ENCODE measurements at places on chromosomes 1 and 21. TPM values are rescaled to one million over a fixed set of nuclear protein-coding genes. Genes with fewer than 3 reads are reported as not detected.

DNA sequence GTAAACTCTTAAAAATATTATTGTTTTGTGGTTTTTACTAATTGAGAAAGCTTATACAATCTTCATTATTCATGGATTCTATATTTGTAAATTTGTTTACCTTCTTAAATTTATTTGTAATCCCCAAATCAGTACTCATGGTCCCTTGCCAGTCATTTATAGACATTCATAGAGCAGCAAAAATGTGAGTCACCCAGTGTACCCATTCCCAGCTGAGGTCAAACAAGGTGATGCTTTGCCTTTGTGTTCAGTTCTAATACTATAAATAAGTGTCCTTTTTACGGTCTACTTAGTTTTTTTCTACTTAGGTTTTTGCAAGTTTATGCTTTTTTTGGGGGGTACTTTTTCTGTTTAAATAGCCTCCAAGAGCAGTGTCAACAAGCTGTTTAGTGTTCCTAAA lies 36.1 kb downstream of the SORT1 start:
- no peak overlapping the region for H3K27ac ChIP-seq
- peaks cover 2% of the 10 kb centered on the region for H3K4me1 ChIP-seq
- no peaks in the 10 kb centered on the region for H3K27me3 ChIP-seq
- H3K36me3 ChIP-seq: no peaks in the 10 kb centered on the region
- no peak for DNase-seq
- no peak overlapping the region for H3K4me3 ChIP-seq

GRCh38 chr1:3614755-3615742 lies 3.7 kb upstream of the MEGF6 start:
- H3K36me3 ChIP-seq: no peaks in the 10 kb centered on the region
- H3K4me3 ChIP-seq: no peak overlapping the region
- no peak for DNase-seq
- no peak overlapping the region for H3K27ac ChIP-seq
- no peaks in the 10 kb centered on the region for H3K27me3 ChIP-seq
- H3K4me1 ChIP-seq: peaks cover 7% of the 10 kb centered on the region

- no peak for DNase-seq
- no peaks in the 10 kb centered on the region for H3K27me3 ChIP-seq
- no peak overlapping the region for H3K27ac ChIP-seq
- no peak overlapping the region for H3K4me3 ChIP-seq
- H3K36me3 ChIP-seq: no peaks in the 10 kb centered on the region
Measured at GRCh38 chr1:159014851-159015250, 5.1 kb downstream of the IFI16 start.

DNA sequence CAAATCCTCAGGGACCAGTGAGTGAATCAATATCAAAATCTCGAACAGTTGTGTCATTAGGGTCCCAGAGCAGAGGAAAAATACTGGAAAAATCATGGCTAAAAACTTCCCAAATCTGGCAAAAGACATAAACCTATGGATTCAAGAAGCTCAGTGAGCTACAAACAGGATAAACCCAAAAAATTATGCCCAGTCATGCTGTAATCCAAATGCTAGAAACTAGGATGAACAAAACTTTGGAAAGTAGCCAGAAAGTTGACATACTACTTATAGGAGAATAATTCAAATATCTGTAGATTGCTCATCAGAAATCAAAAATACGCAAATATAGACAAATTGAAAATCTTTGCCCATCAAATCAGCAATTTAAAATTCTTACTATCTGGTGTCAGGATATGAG lies 34.6 kb upstream of the ATP1A1 start:
- H3K4me1 ChIP-seq: no peaks in the 10 kb centered on the region
- H3K36me3 ChIP-seq: no peaks in the 10 kb centered on the region
- H3K4me3 ChIP-seq: no peak overlapping the region
- no peak overlapping the region for H3K27ac ChIP-seq
- H3K27me3 ChIP-seq: no peaks in the 10 kb centered on the region

DNA sequence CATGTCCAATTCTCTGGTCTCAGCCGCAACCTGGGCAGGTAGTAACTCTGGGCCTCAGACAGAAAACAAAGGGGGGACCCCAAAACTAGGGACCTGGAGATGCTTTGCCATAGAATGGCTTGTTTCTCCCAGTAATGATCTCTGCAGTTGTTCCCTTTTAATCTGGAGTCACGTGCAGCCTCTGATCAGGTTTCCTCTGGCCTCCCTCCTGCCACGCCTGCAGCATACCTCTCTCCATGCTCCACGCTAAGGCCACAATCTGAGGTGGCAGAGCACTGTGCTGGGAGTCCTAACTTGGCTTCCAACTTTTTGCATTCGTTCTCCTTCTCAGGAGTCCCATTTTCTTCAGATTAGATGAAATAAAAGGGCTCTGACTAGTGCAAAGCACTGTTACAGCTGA lies 1.9 kb downstream of the PABPC4 start:
- H3K27me3 ChIP-seq: no peaks in the 10 kb centered on the region
- H3K4me1 ChIP-seq: peaks cover 8% of the 10 kb centered on the region
- no peak overlapping the region for H3K27ac ChIP-seq
- peak overlapping the region; percentile 92 for H3K4me3 ChIP-seq
- H3K36me3 ChIP-seq: peaks cover 2% of the 10 kb centered on the region

- no peaks in the 10 kb centered on the region for H3K36me3 ChIP-seq
- H3K27me3 ChIP-seq: no peaks in the 10 kb centered on the region
- no peak for DNase-seq
- H3K4me3 ChIP-seq: no peak overlapping the region
- H3K27ac ChIP-seq: no peak overlapping the region
Measured at GRCh38 chr1:234205966-234206365, 167.3 kb upstream of the COA6 start.

DNA sequence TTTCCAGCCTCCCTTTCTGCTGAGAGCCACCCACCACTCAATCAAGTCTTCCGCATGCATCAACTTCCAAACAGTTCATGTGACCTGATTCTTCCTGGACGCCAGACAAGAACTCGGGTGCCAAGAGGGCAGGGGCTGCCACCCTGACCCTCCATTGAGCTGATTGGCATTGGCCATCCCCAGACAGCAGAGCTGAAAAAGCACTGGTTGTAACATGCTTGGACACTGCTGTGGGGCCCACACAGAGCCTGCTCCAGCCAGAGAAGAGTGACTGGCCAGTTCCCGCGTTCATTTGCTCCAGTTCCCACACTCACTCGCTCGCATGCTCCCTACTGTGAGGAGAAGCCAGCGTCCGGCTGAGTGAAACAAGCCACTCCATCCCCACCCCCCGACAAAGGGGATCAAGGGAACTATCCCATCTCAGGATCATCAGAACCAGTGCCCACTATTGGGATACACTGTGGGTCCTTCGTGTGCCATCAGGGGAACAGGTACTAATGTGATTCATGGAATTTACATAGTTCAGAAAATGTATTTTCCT lies 420.3 kb downstream of the NPHP4 start:
- no peak for DNase-seq
- no peak overlapping the region for H3K27ac ChIP-seq
- no peaks in the 10 kb centered on the region for H3K36me3 ChIP-seq
- H3K27me3 ChIP-seq: no peaks in the 10 kb centered on the region
- no peaks in the 10 kb centered on the region for H3K4me1 ChIP-seq

DNA sequence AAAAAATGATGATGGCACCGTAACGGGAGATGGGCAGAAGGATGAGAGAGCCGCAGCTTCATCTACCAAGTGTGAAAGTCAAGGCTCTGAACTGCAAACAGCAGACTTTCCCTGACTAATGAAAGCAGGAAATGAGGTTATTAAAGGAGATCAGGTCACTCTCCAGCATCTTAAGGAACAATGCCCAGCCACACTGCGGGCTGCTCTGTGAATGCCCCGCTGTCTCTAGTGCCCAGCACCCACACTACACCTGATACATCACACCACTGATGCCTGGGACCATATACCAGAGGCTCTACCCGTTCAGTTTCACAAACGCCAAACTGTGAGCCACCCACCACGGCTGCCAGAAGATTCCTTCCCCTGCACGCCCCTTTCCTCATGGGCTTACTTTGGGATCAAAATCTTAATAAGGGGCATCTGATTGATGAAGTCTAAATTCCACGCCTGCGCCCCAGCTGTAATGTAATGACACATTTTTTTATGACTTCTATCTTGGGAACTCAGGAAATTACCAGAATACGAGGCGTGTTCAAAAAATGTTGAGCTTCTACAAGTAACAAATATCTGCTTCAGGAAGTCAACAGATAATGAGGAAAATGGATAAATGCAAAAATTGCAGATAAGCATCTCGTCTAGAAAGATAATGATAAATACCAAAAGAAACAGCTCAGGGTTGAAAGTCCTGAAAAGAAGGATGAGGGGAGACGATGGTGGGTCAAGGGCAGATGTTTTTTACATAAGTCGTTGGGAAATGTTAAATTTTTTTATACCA lies 72.0 kb downstream of the MIS18A start:
- no peaks in the 10 kb centered on the region for H3K36me3 ChIP-seq
- H3K4me1 ChIP-seq: no peaks in the 10 kb centered on the region
- DNase-seq: no peak

DNA sequence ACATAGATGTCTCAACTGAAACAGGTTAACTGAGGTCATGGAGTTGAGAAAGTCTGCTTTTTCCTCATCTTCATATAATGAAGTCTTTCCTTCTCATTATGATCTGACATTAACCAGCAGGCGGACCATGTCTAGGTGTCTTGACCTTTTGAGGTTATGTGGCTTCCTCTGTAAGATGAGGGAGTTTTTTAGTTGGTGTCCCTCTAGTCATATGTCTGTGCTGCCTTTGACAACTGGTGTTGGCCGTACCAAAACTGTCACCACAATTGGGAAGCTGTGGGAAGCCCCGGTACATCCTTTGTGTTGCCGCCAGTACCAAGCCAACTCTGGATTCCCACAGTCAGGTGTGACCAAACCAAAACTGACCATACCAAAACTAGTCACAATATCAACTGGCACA lies 105.1 kb downstream of the PBX1 start:
- no peak overlapping the region for H3K27ac ChIP-seq
- no peak overlapping the region for H3K4me3 ChIP-seq
- H3K27me3 ChIP-seq: no peaks in the 10 kb centered on the region
- H3K36me3 ChIP-seq: no peaks in the 10 kb centered on the region

- H3K4me1 ChIP-seq: peaks cover 2% of the 10 kb centered on the region
- H3K4me3 ChIP-seq: no peak overlapping the region
- no peak overlapping the region for H3K27ac ChIP-seq
- no peaks in the 10 kb centered on the region for H3K36me3 ChIP-seq
Measured at GRCh38 chr1:174448974-174449373, 1.2 kb downstream of the GPR52 start.

- H3K27me3 ChIP-seq: no peaks in the 10 kb centered on the region
- no peak overlapping the region for H3K27ac ChIP-seq
- DNase-seq: peak; percentile 18
- no peaks in the 10 kb centered on the region for H3K36me3 ChIP-seq
- no peaks in the 10 kb centered on the region for H3K4me1 ChIP-seq
Measured at GRCh38 chr1:70071601-70072000, 133.8 kb downstream of the LRRC40 start.

- no peaks in the 10 kb centered on the region for H3K4me1 ChIP-seq
- DNase-seq: no peak
- H3K27ac ChIP-seq: no peak overlapping the region
- H3K27me3 ChIP-seq: no peaks in the 10 kb centered on the region
Measured at GRCh38 chr1:44050261-44050660, 19.0 kb upstream of the SLC6A9 start.

DNA sequence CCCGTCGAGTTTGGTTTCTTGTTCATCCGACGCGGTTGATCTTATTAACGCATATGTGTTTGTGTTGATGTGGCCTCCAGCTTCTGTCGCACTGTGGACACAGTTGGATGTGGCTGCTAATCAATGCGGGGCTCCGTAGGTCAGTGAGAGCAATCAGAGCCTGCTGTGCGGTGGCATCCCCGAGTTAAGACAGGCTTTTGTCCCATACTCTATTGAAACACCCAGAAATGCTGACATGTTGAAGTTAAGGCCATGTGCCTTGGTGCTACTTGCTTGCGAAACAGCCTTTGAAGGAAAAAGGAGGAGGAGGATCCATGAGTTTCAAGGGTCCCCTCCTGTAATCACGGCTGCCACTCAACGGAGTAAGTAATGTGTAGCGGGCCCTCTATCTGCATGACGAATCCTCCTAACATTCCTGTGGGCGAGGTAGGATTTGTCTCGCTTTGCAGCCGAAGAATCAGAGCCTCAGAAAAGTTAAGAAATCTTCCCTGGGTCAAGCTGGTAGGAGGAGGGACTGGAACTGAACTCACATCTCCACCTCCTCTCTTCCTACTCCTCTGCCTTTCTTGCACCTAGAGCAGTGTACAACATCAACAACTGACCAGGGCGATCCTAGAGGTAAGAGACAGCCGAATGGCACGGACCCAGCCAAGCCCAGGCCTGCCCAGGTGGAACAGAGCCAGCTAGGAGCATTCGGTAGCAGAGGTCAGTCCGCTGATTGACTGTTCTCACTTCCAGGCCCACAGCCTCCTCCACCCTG lies 19.5 kb downstream of the PDE9A start:
- H3K27ac ChIP-seq: no peak overlapping the region
- H3K4me3 ChIP-seq: no peak overlapping the region
- peaks cover 5% of the 10 kb centered on the region for H3K4me1 ChIP-seq
- no peak for DNase-seq

GRCh38 chr1:158013840-158014730 lies 20.6 kb downstream of the KIRREL1 start:
- H3K4me3 ChIP-seq: no peak overlapping the region
- peaks cover 43% of the 10 kb centered on the region for H3K4me1 ChIP-seq
- H3K27ac ChIP-seq: no peak overlapping the region
- H3K36me3 ChIP-seq: no peaks in the 10 kb centered on the region

DNA sequence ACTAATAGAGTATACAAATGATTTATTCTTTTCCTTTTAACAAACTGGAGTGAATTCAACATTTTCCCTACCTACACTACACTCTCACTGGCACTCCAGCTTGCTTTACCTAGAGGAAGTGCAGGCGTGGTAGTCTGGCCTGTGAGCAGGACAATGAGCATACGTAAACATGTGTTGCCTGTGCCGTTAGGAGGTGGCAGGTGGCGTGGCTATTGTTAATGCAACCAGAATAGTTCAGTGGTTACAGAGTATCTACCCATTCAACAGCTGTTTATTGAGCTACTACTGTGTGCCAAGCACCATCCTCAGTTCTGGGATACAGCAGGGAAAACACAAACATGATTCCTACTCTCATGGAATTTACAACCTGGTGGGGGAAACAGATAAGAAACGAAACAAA lies 299.7 kb upstream of the KAZN start:
- H3K4me1 ChIP-seq: no peaks in the 10 kb centered on the region
- H3K4me3 ChIP-seq: no peak overlapping the region
- no peak for DNase-seq
- H3K36me3 ChIP-seq: no peaks in the 10 kb centered on the region
- no peaks in the 10 kb centered on the region for H3K27me3 ChIP-seq

The P3H1 gene
- 47.0 TPM for total RNA-seq

The XCL1 gene
- total RNA-seq: not detected

The CASQ1 gene
- total RNA-seq: 0.61 TPM

The RIIAD1 gene
- total RNA-seq: 0.51 TPM

The CCDC27 gene
- total RNA-seq: not detected

The APCS gene
- 0.69 TPM for total RNA-seq

The MRTO4 gene
- total RNA-seq: 20.3 TPM

The MROH9 gene
- total RNA-seq: not detected

The GBP4 gene
- 9.8 TPM for total RNA-seq

The FBXO2 gene
- 17.6 TPM for total RNA-seq

The AVPR1B gene
- not detected for total RNA-seq

The LHX4 gene
- total RNA-seq: not detected

Measured in ovary (tissue), 10 donors.